Left renal cortex interstitium (tissue), 4 donors: ENCODE measurements at places on chromosomes 6 and 20.

DNA sequence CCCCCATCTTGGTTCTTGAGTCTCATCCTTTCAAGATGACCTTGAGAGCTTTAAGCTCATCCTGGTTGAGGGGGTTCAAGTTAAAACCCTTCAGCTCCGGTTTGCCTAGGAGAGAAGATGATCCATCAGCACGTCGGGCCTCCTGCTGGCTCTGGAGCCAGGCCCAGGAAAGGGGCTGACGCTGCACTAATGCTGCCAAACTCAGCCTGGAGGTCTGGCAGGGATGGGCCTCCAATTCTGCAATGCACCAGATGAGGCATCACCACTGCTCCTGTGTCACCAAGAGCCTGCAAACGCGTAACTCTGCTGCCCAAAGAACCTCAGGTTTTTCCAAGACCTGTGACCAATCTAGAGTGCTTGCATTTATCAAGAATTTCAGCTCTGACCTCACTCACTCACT, 6.1 kb downstream of the PDRG1 start:
- DNase-seq = no peak

GRCh38 chr20:47036091-47036870, 141.6 kb downstream of the EYA2 start:
- DNase-seq = no peak

DNA sequence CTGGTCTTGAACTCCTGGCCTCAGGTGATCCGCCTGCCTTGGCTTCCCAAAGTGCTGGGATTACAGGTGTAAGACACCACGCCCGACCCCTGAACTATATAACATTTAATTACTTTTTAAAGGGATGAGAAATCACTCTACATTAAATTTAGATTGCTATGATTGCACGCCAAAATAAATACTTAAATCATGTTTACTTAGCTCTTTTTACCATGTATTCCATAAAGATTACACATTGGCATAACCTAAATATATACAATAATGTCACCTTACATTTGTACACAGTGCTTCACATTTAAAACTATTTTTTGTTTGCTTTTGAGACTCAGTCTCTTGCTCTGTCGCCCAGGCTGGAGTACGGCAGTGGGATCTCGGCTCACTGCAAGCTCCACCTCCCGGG, 86.4 kb downstream of the IRAK1BP1 start:
- no peak for DNase-seq

DNA sequence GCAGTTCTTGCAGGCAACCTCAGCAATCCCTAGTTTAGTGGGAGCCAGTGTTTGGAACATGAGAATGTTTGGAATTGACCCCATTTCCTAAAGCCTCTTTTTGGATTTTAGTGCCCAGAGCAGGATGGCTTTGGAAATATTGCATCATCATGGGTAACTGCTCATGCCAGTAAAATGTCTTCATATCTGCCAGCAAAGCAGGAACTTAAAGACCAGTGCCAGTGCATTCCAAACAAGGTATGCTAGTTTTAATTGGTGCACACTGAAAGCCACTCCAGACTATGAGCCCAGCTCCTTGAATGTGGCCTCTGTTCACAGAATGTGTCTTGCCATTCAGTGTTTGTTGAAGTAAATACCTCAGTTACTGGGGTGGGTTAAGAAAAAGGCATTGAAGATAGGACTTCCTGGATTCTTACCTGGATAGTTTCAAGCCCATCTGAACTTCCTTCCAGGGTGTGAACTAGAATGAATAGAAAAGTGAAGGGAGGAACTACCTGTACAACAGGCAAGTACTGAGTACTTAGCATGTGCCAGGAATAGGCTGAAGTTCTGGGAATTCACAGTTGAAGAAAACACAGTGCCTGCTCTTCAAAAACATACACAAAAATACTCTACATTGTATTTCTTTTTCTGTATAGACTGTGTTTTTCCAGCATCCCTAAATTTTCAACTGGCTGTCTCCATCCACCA, 70.5 kb downstream of the COL19A1 start:
- no peak for DNase-seq

GRCh38 chr20:63346131-63347080, 14.7 kb downstream of the CHRNA4 start:
- no peak for DNase-seq

DNA sequence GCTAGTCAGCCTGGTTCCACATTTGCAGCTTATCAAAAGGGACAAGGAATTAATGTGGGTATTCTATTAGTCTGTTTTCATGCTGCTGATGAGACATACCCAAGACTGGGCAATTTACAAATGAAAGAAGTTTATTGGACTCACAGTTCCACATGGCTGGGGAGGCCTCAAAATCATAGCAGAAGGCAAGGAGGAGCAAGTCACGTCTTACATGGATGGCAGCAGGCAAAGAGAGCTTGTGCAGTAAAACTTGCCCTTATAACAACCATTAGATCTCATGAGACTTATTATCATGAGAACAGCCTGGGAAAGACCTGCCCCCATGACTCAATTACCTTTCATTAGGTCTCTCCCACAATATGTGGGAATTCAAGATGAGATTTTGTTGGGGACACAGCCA, 689.1 kb upstream of the MARCKS start:
- DNase-seq = no peak

- DNase-seq = no peak
Observed at GRCh38 chr20:60934724-60935123, 317.3 kb upstream of the CDH4 start.

- DNase-seq = no peak
Observed at GRCh38 chr6:57313711-57314471, 3.5 kb upstream of the PRIM2 start.

DNA sequence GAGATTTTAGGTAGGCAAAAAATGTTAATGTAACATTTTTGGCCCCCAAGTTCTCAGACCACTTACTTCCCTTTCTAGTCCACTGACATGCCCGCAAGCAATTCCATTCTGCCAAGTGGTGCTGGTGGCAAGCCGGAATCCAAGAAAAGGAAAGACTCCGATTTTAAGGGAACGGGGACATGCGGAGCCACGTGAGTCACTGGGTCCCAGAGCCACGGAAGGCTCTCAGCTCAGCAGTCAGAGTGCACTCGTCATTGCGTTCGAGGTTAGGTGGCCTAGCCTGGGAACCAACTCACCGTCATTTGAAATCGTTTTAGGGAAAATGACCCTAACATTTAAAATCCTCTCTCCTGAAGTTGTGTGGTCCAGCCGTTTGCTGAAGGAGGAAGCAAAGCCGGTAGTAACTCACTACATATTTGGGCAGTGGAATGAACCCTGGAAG, 711 bp upstream of the SIRT5 start:
- DNase-seq = no peak

DNA sequence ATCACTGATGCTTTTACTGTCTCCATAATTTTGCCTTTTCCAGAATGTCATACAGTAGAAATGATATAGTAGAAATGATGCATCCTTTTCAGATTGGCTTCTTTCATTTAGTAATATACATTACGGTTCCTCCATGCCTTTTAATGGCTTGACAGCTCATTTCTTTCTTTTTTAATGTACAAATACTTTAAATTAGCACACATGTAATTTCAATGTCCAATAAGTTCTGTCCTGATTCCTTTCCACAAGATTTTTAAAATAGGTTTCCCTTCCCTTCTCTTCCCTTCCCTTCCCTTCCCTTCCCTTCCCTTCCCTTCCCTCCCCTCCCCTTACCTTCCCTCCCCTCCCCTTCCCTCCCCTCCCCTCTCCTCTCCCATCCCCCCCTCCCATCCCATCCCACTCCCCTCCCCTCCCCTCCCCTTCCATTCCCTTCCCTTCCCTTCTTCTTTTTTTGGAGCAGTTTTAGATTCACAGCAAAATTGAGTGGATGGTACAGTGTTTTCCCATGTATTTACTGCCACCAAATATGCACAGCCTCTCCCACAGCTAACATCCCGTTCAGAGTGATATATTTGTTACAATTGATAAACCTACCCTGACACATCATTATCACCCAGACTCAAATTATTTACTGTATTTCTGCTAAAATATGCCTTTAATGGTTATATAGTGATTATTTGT, 398.8 kb downstream of the RNF144B start:
- DNase-seq = no peak

DNA sequence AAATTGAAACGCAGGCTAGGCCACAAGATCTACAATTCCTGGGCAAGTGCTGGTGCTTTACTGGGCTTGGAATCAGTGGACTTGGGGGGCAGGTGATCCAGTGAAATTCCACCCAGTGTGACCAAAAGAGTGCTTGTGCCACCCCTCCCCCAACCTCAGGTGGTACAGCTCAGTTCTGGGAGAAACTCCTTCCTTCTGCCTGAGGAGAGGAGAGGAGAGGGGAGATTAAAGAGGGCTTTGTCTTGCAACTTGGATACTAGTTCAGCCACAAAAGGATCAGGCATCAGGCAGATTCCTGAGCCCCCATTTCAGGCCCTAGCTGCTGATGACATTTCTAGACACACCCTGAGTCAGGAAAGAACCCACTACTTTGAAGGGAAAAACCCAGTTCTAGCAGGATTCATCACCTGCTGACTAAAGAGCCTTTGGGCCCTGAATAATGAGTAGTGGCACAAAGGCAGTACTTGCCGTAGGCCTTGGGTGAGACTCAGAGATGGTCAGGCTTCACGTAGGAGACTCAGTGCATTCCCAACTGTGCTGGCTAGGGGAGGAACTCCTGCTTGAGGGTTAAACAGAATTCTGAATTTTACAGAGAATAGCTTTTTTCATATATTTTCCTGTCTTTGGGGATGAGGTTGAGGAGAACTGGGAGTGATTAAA, 446.7 kb downstream of the BMP2 start:
- DNase-seq = no peak

GRCh38 chr20:44414346-44414714, 58.8 kb downstream of the HNF4A start:
- DNase-seq = no peak

- DNase-seq = no peak
Observed at GRCh38 chr6:158154816-158155215, 13.2 kb downstream of the SERAC1 start.

DNA sequence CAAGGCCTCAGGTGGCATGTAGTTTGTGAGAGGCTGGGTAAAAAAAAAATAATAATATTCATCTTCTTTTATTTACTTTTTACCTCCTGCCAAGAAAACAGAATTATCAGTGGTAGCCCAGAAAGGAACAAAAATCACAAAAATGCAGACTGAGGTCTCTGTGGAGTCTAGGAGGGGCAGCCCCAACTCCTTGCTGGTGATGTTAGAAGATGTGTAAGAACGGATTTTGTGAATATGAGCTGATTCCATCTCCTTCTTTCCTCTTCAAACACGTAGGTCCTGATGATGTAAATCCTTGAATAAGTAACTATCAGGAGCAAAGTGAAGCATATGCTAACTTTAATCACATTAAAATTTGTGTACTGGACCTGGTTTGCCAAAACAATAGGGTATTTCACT, 226.8 kb downstream of the EYA4 start:
- no peak for DNase-seq

- DNase-seq = peak; percentile 85
Observed at GRCh38 chr6:141562851-141563763, 569.6 kb upstream of the GJE1 start.

DNA sequence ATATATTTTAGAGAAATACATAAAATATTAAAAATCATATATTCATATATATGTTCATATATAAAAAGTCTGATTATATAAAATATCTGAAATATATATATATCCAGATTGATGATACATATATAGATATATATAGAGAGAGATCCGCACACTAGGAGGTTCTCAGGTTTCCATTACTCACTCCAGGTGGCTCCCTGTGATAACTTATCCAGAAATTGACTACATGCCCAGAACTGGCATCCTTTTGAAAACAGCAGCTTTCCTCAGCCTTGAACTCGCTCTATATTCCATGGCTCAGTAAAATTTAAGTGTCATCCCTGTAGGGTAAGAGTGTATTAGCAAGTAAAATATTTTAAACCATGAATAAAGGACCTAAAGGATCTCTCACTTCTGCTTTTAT, 206.8 kb downstream of the TINAG start:
- no peak for DNase-seq

DNA sequence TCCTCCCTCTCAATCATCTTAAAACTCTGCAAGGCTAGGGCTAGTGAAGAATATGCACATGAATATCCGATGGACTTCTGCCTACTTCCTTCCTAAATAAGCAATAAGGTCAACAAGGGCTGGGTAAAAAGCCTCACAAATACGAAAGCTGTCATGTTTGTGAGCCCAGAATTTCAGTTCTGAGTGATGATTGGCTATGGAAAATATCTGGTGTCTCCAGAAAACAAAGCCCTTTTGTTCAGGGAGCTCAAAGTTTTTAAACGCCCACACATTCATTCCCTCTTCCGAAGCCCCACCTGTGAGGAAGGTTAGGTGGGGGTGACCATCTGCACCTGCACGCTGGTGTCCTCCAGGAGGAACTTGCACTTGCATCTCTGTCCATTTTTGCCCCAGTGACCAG, 126.9 kb upstream of the ARMC2 start:
- DNase-seq = no peak

GRCh38 chr6:146470091-146470770, 73.4 kb upstream of the RAB32 start:
- no peak for DNase-seq

- no peak for DNase-seq
Observed at GRCh38 chr6:161568885-161569456, 295.1 kb upstream of the AGPAT4 start.

GRCh38 chr6:129662406-129662766, 47.6 kb downstream of the ARHGAP18 start:
- no peak for DNase-seq

DNA sequence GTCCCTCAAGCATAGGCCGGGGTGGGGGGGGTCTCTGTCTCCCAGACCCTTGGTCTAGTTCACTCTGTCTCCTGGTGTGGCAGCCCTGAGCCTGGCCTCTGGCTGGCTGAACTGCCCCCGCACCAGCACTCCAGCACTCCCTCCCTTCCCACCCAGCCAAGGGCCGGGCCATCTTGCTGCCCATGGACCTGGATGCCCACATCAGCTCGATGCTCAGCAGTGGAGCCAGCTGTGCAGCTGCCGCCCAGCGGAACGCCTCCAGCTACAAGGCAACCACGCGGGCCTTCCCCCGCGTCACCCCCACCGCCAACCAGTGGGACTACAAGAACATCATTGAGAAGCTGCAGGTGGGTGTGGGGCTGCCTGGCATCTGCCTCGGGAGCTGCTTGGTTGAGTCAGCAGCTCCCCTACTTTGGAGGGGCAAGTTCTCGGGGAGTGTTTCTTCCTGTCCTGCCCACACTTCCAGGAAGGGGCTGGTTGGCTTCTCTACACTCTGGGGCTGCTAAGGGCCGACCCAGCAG, 28.4 kb downstream of the UQCC2 start:
- no peak for DNase-seq

- no peak for DNase-seq
Observed at GRCh38 chr20:48006036-48006833, 221.0 kb upstream of the SULF2 start.

DNA sequence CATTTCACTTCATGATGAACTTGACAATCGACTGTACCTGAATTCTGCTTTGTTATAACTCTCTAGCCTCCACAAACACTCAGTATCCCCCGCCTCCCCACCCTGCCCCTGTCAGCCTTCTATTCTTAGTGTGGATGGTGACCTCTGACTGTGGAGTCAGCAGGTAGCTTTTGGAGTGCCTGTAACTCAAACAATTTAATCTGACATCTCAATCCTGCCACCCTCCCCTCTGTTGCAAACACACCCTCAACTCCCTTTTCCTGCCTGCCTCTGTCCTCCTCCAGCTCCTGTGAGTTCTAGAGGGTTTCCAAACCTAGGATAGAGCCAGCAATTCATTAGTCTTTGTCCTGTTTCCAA, 20.3 kb downstream of the DAAM2 start:
- no peak for DNase-seq

GRCh38 chr6:161029195-161029809, 37.7 kb downstream of the MAP3K4 start:
- DNase-seq = no peak

GRCh38 chr6:134816300-134816699, 133.6 kb downstream of the ALDH8A1 start:
- no peak for DNase-seq

- DNase-seq = no peak
Observed at GRCh38 chr6:136192902-136193301, 57.2 kb downstream of the MTFR2 start.
